ENCODE measurements at places on chromosomes 5 and 9.

DNA sequence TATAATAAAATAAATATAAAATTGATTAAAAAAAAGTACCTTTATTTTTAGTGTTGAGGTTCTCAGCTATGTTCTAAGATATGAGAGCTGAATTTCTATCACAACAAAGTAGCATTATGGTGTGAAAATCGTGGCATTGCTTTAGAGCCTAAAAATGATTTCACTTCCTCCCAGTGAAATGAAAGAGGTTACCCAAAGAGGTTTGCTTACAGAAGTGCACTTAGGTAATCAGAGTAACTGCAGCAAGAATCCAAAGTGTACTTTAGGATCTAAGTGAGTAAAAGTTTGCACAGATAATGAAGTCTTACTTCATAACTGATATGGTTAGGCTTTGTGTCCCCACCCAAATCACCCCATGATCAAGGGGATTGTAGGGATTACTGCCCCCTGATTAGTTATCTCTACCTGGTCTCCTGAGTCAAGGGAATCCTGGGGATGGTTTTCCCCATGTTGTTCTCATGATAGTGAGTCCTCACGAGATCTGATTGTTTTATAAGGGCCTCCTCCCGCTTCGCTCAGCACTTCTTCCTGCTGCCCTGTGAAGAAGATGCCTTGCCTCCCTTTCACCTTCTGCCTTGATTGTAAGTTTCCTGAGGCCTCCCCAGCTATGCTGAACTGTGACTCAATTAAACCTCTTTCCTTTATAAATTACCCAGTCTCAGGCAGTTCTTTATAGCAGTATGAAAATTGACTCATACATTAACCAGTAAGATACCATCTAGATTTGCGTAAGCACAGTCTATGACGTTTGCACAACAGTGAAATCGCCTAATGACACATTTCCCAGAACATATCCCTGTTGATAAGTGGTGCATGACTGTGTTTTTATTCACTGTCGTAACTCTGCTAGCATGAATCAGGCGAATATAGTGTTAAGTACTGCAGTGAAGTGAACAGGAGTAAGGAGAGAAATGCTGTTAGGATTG lies 40.3 kb upstream of the LRRC70 start:
- no peak for DNase-seq

GRCh38 chr5:172429201-172429940 lies 25.0 kb downstream of the SH3PXD2B start:
- no peak for DNase-seq

- DNase-seq: no peak
Observed at GRCh38 chr5:11514705-11515432, 389.4 kb downstream of the CTNND2 start.

- no peak for DNase-seq
Observed at GRCh38 chr5:124670722-124671184, 75.7 kb downstream of the ZNF608 start.

DNA sequence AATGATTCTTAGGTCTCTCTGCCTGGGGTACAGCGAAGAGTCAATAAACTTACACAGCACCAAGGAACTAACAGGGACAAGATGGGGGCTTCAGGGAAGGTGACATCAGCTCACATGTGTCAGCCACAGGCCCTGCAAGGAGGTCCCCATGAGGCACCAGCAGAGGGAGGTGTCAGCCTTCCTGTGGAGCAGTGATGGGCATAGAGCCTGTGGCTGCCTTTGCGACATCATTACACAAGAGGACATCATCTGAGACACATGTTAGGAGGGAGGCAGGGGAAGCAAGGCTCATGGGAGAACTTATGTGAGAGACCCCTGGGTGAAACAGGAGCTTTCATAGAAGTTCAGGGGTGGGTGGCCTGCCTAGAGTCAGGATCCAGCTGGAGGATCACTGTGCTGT lies 389.6 kb downstream of the SEMA5A start:
- DNase-seq: no peak

- peak; percentile 64 for DNase-seq
Observed at GRCh38 chr5:180803181-180804128, 849 bp upstream of the MGAT1 start.

DNA sequence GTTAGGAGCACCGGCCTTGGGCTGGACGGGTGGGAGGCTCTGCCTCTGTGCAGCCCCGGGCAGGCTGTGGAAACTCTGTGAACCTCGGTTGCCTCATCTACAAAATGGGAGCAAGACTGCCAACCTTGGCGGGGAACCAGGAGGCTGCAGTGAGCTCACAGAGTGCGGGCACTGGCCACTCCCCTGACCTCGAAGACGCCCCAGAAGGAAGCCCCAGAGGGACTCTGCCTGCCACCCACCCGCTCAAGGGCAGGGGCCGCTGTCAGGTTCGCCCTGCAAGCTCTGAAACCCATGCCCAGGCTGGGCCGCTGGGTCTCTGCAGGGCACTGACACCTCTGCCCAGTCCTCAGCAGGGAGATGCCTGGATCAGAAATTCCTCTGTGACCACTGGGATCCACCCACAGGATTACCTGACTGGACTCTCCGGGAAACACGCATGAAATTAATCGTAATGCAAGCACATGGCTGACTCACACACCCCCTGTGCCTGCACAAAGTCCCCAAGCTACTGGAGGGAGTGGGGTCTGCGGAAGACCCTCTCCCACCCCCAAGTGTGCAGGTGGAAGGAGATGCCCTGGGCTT lies 7.4 kb downstream of the CCDC187 start:
- DNase-seq: no peak

GRCh38 chr9:12702160-12702758 lies 9.1 kb downstream of the TYRP1 start:
- DNase-seq: peak; percentile 70

DNA sequence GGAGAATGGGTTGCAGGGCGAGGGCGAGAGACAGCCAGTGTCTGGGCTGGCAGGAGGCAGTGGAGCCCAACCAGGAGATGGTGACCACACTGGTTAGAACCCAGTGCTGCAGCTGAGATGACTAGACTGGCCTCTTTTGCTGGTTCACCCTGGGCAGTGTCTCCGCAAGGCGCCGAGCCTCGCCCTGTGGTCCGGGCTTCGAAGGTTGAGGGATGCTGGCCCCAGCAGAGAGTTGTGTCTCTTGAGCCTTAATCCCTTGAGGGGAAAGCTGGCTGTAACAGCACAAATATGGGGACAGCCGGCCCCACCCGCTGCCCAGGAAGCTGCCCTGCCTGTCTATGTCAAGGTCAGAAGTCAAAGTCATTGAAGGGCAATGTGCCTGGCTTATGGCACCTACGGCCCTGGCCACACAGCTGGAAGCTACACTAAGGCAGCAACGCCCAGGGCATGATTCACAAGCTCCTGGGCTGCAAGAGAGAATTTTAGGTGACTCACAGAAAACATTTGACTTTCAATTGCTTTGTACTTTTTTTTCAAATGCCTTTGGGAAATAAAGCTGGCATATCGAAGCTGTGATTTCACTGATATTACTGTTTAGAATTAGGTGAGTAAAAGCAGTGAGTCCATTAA lies 33.3 kb downstream of the NKX2-5 start:
- no peak for DNase-seq
